Renal cortex interstitium (tissue), 15 donors: ENCODE measurements at places on chromosomes 3 and 15.
A peak's percentile ranks its signal among the peaks of the same experiment; 100 is the strongest.

DNA sequence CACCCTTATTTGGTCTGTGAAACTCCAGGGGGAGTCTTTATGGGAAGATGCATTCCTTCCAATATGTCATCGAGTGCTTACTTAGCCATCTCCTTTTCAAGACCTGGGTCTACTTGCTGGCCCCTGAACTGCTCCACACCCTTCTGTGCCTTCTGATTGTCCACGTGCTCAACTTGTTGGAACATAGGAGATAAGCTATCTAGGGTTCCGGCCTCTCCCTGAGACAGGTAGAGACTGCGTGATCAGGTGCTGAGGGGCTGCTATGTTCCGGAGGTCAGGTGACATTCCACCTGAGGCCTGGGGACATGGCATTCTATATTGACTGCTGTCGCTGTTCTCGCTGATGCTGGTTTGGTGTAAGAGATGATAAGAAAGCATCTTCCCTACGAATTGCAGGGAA, 65.6 kb downstream of the ATP1B3 start:
- no peak for DNase-seq

- DNase-seq = no peak
Observed at GRCh38 chr15:90860450-90860849, 7.9 kb upstream of the FURIN start.

DNA sequence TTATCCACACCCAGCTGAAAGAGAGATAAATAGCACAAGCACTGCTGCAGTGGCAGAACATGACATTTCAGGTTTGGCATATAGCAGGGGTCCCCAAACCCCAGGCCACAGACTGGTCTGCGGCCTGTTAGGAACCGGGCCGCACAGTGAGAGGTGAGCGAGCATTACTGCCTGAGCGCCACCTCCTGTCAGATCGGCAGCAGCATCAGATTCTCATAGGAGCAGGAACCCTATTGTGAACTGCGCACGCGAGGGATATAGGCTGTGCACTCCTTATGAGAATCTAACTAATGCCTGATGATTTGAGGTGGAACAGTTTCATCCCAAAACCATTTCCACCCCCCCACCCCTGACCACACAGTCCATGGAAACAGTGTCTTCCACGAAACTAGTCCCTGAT, 54.6 kb downstream of the CCR4 start:
- no peak for DNase-seq

- no peak for DNase-seq
Observed at GRCh38 chr3:42179110-42179725, 86.8 kb downstream of the CCK start.

DNA sequence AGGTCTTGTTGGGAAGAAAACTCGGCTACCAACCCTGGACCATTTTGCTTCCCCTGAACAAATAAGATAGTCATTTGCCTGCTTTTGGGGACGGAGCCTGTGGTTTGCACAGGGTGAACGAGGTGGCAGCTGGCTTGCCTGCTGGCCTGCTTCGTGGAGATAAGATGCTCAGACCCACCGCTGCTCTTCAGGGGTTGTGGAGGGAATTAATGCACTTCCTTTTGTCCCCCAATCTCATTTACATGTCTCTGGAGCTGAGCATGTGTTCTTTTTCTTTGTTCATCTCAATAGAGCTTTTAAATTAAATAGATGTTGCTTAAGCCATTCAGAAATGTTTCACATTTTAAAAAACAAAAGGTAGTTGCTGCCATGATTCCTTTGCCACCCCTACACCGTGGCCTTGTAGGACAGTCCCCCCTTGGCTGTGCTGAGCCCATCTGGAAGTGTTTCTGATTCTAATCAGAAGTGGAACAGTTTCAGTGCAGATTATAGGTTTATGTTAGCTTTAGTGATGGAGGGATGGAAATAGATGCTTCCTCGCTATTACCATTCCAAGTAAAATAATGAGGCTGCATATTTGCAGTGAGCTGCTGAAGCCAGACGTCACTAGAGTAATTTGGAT, 25.6 kb downstream of the APBA2 start:
- no peak for DNase-seq

- no peak for DNase-seq
Observed at GRCh38 chr3:171443211-171443957, 16.8 kb downstream of the TNIK start.

- DNase-seq = peak; percentile 77
Observed at GRCh38 chr3:37779289-37780152, 82.2 kb upstream of the CTDSPL start.

DNA sequence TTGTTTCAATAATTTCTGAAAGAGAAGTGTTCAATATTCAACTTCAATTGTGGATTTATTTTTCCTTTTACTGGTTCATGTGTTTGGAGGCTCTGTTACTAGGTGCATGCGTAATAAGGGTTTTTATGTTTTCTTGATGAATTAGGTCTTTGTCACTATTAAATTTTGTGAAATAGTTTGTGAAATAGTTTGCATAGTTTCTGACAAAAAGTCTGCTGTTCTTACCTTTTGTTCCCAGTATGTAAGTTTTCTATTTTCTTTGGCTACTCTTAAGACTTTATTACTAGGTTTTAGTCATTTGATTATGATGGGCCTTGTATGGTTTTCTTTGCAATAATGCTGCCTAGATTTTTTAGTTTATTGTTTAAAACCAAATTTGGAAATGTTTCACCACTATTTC, 38.0 kb downstream of the MEF2A start:
- no peak for DNase-seq

GRCh38 chr15:78750566-78750965, 60.7 kb downstream of the ADAMTS7 start:
- DNase-seq = no peak

DNA sequence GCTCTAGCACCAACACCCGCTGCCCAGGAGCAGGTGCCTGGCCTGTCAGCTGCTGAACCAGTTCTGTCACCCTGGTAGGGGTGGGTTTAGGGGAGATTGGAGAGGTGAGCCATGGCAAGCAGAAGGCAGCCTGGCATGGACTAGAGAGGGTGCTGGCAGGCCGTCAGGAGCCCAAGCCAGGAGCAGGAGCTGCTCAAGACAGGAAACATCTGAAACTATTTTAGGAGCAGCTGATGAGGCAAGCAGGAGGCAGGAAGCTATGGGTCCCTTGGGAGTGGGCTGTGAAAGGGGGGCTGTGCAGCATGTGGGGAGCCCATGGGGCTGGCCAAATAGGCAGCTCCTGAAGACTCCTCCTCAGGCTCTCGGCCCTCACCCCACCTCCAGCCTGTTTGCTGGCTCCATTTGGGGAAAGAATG, 2.3 kb downstream of the INKA1 start:
- DNase-seq = no peak

GRCh38 chr15:60804551-60804950, 325.6 kb upstream of the ICE2 start:
- no peak for DNase-seq

GRCh38 chr3:57160076-57160764, 4.9 kb downstream of the IL17RD start:
- no peak for DNase-seq

DNA sequence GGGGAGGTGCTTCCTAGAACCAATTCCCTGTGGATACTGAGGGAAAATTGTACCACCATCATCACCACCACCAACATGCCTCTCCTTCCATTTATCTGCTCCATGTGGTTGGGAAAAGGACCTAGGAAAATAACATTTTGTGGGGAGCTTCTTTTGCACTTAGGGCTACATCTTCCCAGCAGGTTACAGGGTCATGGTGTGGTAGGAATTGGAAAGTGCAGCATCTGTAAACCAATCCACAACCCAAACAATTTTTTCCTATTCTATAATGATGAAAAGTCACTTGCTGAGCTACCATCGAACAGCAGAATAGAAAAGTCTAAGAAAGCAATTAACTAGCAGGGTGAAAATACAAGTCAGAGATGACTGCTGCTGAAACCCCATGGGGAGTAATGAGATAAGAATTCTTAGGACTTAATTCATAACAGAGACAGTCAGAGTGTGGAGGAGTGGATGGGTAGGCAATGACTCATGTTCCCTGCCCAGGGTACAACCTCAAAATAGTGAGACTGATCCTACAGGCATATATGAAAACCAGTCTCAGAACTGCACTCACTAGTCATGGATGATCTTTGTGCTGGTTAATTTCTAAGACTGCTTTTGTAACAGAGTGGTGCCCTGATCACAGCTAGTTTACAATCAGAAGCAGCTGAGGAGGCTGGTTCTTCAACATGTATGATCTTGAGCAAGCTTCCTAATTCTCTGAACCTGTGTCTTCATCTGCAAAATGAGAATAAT, 38.1 kb upstream of the LEKR1 start:
- DNase-seq = no peak

GRCh38 chr3:11076711-11077110, 77.6 kb upstream of the HRH1 start:
- DNase-seq = no peak

GRCh38 chr15:64634576-64635498, 140.6 kb downstream of the RBPMS2 start:
- DNase-seq = no peak

DNA sequence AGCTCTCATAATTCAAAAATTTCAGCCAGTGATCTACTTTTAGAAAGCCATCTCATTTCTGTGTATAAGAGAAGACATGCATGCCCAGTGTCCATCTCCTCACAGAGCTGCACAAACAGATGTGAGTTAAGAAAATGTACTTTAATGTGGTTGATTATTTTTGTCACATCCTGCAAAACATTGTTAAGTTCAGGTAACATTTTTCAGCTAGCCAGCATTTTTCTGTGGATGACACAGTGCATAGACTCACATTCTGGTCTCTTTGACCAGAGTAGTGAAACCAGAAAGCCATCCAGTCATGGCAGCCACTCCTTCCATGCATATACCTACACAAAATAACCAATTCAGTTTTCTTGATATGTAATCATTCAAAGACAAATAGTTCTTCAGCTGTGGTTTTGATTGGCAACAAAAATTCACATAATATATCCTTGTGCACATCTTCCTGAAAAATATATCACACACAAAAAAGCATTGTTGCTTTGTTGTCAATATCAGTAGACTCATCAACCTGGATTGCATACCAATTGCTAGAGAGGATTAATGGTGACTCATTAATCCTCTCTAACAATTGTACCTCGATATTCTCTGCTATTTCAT, 2.1 kb upstream of the PLSCR1 start:
- no peak for DNase-seq

DNA sequence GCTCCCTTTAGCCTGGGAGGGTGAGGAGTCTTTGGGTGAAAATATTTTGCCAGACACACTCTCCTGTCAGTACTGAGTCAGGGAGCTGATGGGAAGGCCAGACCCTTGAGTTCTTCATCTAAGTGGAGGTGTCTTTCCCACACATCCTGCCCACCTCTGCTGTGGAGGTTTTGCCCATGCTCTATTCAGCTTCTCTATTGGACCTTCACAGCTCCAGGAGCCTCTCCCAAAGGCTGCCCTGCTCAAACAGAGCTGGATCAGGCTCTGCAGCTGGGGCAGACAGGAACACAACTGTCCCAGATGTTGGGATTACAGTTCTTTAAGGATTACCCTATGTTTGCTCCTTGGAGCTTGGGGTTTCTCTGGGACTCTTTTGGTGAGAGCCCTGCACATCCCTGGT, 77.9 kb downstream of the SPSB4 start:
- no peak for DNase-seq

DNA sequence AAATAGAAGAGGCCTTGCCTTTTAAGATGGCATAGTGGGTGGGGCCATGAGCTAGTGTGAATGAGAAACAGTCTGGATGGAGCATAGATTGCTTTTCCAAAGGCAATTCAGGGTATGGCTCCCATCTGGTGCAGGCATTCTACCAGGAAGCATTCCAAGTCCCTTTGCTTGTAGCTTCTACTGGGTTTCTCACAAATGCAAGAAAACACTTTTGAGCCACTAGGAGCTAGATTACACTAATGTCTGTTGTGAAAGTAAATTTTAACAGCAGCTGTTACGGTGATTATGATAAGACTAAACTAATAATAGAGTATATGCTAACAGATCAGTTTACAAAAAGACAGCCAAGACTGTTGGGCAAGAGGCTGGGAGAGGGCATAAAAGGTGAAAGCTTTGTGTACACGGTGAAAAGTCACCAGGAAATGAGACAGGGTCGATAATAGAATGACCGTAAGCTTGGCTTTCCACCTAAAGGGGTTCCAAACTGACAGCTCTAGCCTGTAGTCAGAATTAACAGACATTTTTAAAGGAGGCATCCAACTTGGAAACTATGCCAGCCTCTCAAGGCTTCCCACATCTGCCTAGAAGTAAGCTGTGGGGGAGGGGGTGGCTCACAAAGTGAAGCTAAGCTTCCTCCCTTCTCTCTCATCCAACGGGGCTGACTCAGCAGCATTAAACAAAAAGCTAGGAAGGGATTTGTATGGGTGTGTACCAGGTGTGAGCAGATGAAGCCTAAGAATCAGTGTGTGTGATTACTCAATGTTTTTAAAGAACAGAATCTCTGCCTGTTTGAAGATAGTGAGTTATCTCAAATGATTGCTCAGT, 61.1 kb upstream of the GPD1L start:
- DNase-seq = no peak

DNA sequence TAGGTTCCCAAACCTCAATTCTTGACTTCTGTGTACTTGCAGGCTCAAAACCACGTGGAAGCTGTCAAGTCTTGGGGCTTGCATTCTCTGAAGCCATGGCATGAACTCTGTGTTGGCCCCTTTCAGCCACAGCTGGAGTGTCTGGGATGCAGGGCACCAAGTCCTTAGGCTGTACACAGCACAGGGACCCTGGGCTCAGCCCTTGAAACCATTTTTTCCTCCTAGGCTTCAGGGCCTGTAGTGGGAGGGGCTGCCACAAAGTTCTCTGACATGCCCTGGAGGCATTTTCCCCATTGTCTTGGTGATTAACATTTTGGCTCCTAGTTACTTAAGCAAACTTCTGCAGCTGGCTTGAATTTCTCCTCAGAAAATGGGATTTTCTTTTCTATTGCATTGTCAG, 135.4 kb downstream of the ATG7 start:
- DNase-seq = no peak

GRCh38 chr15:75153087-75153486, 48.6 kb upstream of the C15orf39 start:
- no peak for DNase-seq

GRCh38 chr3:186845756-186846155, 3.2 kb downstream of the ADIPOQ start:
- no peak for DNase-seq

DNA sequence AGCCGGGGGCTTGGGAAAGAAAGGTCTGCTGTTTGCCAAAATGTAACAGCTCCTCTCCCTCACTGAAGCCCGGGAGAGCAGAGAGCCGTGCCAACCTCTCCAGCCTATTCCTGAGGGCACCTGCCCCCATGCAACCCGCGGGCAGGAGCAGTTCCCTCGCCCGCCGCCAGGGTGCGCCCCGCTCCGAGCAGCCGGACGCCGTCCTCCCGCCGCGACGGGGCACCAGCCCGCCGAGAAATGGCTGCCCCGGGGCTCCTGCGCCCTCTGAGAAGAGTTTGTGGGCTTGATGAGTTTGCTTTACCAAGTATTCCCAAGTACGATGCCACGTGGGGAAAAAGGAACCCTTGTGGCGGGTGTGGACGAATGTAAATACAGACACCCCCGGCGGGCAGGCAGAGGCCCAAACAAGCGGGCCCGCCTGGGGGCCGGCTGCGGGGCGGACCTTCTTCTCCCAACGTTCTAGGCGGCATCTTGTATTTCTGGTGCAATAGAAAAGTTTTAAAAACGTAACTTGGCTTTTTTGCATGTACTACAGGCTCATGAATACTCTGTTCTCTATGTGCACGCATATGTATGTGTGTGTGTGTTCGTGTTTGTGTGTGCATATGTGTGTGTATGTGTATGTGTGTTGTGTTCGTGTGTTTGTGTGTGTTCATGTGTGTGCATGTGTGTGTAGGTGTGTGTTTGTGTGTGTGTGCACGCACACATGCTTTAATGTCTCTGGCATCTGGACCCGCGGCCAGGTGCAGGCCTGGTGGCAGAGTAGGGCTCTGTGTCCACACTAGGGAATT, 162.9 kb downstream of the CHSY1 start:
- no peak for DNase-seq

- no peak for DNase-seq
Observed at GRCh38 chr3:46943237-46944187, 33.0 kb downstream of the CCDC12 start.

- no peak for DNase-seq
Observed at GRCh38 chr15:55676507-55676906, 66.4 kb downstream of the PRTG start.
